NCI-H526 treated with DMSO at 0.1 percent for 48 hours (cell line): ENCODE measurements at places on chromosomes 13 and 19.

DNA sequence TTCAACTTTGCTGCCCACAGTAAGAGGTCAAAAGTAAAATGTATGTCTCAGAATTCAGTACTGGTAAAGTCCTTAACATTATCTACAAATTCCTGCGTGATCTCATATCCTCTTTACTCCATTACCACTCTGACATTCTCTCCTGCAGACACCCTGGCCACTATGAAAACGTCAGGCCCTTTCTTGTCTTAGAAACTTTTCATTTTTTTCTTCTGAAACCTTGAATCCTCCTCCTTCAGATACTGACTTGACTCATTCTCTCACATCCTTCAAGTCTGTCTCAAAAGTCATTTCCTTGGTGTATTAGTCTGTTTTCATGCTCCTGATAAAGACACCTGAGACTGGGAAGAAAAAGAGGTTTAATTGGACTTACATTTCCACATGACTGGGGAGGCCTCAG, 262.3 kb downstream of the POU4F1 start:
- DNase-seq, result no peak

DNA sequence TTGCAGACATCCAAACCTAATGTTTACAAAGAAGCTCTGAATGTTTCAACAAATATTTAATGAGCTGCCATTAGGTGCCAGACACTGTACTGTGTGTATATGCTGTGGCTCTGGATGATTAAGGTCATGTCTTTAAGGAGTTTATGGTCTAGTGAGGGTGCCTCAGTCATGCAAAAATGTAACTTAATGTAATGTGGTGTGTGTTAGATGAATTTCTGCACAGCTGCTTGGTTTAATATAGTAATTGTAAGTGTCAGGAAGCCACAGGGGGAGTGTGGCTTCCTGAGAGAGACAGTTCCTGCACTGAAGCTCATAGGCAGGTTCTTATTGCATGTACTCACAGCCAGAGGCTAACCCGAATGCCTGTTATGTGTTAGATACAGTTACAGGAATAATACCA, 43.3 kb downstream of the SPATA13 start:
- no peak for DNase-seq

DNA sequence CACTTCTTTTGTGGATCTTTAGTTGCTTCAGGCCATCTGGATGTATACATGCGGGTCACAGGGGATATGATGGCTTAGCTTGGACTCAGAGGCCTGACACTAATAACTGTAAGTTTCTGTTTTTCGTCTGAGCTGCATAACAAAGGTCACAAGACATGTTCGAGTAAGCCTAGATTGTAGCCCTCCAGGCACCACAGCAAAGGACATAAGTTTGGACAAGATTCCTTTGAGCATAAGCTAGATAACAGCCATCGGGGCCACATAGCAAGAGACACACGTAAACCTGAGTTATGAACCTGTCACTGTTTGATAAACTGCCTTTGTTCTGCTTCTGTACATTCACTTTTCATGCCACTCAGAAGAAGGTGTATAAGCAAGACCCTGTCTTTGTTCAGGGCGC, 14.6 kb downstream of the IGFL3 start:
- no peak for DNase-seq

GRCh38 chr19:55082020-55082851, 6.6 kb downstream of the EPS8L1 start:
- no peak for DNase-seq

DNA sequence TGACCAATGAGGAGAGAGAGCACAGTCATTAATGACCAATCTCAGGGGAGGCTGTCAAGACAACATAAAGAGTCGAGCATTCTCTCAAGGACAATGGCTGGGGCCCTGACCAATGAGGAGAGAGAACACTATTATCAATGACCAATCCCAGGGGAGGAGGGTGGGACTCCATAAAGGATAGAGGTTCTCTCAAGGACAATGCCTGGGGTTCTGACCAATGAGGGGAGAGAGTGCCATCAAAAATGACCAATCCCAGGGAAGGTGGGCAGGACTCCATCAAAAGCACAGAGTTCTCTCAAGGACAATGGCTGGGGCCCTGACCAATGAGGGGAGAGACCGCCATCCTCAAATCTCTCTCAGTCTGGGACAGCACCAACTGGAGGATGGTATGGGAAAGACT, 3.3 kb upstream of the KLK11 start:
- DNase-seq, result no peak

DNA sequence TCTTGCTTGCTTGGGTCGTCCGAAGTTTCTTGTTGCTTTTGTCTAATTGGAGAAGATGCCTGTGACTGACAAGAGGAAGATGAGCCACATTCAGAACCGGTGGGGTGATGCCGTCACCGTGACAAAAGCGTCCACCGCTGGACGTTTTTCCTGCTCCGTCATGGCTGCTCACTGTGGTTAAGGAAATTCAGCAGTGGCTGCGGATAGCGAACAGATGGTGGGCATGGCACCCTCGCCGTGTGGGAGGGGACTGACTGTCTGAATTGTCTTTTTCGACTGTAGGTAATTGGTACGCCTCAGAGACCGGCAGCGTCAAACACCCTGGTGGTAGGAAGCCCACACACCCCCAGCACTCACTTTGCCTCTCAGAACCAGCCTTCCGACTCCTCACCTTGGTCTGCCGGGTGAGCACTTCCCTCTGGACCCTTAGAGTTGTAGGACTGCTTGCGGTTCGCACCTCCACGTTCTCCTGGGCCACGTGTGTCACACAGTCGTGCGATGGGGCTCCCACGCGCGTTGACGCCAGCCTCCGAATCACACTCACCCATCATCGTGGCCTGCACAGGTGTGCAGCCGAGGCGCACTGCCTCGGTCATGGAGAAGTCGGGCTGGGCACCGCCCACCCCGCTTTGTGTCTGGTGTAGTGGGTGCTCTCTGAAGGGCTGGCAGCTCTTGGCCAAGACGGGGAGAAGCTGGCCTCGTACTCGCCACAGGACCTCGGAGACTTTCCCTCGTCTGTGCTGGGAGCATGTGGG, 26.5 kb downstream of the ATP4B start:
- no peak for DNase-seq

DNA sequence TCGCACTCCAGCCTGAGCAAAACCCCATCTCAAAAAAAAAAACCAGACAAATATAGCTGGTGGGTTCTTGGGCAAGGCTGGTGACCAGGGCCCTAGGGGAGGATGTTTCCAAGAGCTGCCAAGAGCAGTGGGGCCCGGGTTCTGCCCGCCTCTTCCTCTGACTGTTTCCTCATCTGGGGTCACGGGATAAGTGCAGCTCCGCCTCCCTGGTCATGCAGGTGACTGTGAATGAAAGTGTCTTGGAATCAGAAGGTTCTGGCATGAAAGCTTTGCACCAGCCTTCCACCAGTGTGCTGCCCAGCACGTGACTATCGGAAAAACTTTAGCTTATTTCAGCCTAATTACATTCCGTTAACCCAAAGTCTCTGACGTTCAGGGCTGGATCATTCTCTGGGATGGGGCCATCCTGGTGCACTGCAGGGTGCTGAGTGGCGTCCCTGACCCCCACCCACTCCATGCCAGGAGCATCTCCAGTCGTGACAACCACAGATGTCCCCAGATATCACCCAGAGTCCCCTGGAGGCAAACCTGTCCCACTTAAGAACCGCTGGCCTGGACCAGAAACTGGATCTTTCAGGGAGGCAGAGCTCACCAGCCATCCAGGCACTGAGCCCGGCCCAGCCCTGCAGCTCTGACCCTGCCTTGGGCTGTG, 85.6 kb downstream of the GNG7 start:
- no peak for DNase-seq

DNA sequence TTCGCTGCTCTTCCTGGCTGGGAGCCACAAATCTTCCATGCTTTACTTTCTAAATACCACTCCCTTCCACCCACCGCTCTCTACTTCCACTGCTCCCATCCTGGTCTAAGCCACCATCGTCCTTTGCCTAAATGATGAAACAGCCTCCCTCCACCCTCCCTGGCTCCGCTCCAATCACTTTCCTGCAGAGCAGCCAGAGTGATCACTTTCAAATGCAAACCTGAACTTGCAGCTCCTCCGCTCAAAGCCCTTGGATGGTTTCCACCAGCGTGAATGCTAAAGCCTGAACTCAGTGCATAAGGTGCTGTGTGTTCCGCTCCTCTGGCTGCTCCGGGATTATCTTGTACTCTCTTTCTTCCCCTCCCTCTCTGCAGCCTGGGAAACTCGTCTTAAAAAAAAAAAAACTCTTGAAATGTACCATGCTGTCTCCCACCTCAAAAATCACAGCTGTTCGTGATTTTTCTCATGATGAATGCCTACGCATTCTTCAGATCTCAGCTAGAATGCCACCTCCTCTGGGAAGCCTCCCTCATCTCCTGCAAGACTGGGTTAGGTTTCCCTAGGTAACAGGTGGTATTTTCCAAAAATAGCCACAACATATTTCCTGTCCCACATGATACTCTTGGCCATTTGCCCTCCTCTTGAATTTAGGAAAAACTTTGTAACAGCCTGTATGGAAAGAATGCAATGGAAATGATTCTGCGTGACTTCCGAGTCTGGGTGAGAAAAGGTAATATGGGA, 3.7 kb upstream of the SIN3B start:
- no peak for DNase-seq
